EH (cell line): ENCODE measurements at places on chromosomes 3 and 15.

DNA sequence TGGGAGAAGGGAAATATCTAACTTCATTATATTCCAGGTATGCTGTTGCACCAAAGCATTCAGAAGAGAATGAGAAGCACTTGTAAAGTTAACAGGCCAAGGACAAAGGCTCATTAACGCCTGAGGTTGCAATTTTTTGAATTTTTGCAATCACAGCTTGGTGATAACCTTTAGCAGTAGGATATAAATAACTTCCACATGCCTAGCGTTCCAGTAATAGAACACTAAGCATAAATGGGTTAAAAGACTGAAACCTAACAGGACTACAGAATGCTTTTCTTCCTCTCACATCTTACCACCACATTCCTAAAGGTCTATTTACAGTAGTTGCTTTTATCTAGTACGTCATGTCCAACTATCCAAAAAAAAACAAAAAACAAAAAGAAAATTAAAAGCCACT, 57.4 kb upstream of the IMPG2 start:
- DNase-seq: peak; percentile 9

- DNase-seq: no peak
Observed at GRCh38 chr3:69532547-69533224, 146.8 kb upstream of the FRMD4B start.

DNA sequence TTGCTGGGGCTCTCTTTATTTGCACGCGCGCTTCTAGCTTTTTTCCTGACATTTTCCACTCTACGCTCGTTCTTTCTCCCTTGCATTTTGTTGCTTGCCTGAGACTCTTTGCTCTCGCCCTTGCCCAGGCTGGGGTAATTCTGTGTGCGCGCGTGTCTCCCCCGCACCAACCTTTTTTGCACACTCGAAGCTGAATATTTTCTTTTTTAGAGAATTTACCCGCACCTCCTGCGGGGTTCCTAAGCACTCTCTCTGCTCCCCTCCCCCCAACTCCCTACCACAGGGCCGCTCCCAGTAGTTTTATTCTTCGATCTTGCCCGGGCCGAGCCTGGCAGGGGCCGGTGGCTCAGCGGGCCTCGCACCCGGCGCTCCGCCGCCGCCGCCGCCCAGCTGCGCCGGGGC, 732 bp downstream of the FAM43A start:
- no peak for DNase-seq

DNA sequence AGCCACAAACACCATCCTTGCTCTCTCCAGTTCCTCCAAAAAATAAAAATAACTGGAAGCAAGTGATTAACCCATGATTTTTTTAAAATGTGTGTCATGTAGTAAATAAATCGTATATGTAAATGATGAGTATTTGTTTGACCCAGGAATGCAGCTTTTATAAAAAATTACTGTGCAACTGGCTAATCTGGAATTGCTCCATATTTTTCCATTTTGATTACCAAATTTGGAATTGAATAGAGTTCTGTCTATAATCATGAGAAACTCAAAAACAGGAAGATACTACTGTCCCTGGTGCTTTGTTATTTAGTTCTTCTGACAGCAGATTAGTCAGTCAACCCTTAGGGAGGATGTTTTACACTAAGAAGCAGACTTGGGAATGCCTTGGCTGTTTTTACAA, 116.2 kb downstream of the CCNL1 start:
- peak; percentile 46 for DNase-seq

DNA sequence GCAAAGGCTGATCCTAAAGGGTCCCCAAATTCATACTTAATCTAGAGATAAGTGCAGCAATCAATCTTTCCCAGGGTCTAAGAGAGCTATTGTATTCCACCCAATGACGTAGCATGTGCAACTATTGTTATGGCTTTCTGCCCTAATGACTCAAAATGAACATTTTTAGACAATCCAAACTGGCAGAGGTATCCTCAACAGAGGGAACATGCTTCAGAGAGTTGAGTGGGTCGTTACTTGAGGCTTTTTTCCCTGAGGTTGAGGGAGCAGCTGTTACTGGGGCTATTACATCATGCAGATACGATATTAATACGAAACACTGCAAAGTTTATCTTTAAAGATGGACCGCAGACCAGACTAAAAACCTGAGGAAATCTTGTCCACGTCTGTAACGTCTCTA, 278.3 kb upstream of the WNT5A start:
- no peak for DNase-seq

DNA sequence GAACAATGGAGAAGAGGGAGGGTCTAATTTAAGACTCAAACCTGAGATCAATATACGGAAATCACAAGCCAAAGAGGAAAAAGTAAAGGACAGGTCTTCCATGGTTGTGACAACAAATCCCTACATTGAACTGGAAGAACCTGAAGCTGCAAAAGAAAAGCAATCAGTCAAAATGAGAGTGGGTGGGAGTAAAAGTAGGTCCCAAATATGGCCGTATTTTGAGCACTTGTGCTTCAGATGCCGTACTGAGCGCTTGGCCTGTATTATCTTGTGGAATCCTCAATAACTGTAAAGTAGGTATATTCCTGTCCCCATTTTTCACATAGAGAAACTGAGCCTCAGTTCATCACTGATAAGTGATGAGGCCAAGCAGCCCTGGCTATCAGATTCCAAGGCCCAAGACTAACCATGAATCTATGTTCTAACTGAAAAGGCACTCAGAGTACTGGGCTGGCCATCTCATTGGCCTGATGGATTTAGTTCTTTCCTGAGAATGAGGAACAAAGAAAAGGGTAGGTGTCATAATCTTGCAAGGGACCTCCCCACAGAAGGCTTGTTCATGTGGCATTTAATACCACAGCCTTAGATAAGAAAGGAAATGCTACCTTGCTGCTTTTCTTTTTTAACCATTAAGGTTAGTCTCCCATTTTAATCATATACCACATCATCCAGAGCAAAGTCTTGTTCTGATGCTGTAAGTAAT, 52.5 kb downstream of the LRRN1 start:
- no peak for DNase-seq

DNA sequence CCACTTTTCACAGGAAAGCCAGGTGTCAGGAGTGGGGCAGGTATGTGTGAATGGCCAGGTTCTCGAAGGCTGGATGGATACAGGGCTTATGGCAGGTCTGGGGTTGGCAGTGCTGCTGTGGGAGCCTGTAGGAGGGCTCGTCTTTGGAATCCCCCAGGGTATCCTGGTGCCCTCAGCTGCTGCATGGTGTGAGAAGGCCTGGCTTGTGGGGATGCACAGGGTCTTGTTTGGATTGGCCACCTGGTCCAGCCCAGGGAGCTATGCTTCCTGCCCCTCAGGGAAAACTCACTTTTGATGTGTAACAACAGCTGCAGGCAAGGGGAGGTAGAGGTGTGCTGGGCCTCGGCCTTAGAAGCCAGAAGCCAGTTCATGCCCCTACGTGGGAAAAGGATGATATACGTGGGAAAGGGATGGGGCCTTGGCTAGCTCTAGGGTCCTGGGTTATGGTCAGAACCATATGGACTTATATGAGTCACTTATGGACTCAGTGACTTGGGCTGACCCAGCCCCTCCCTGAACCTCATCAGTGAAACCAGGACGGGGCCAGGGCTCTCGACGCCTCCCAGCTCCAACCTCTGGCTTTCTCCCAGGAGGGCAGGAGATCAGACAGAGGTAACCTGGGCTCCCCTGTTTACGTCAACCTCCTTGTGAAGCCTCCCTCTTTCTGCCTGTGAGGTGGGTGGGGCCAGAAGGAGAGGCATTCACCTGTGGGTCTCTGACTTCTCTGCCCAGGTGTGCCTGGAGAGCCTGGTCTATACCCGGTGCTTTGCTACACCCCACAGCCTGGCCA, 37.8 kb upstream of the CSPG4 start:
- no peak for DNase-seq

DNA sequence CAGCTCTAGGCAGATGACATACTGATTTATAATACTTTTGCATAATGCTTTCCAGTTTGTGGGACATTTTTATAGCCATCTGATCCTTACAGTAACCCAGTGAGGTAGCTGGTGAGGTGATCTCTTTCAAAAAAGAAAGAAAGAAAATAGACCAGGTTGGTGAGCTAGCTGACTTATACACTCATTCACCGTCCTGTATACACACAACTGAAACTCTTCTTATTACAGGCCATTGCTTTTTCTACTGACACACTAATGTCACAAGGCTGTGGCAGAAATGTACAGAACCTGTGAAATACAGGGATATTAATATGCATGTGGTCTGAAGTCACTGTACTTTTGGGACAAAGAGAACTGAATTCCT, 150.2 kb upstream of the BHLHE40 start:
- no peak for DNase-seq
